ENCODE measurements at places on chromosomes 1 and 21.

GRCh38 chr21:29812947-29813346, 126.8 kb downstream of the GRIK1 start:
- DNase-seq = no peak

DNA sequence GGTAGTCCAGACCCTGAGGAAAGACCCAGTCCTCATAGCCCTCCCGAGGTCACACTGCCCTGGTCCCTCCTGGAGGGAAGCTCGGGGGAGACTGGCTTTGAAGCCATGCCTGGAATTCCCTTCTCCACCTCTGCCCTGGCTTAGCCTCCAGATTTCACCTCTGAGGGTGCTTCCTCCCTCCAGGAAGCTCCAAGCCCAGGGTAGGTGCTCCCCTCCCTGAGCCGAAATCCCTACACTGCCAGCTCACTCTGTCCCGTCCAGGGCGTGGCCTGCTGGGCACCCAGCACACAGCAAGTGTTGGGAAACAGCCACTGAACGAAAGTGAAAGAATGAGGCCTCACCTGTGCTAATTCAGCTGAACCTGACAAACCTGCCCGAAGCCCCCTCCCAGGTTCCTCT, 6.0 kb upstream of the TNFRSF25 start:
- DNase-seq = no peak

- no peak for DNase-seq
Measured at GRCh38 chr21:27365394-27365793, 398.5 kb upstream of the ADAMTS5 start.

GRCh38 chr1:113046569-113046968, 26.4 kb upstream of the LRIG2 start:
- DNase-seq = no peak

DNA sequence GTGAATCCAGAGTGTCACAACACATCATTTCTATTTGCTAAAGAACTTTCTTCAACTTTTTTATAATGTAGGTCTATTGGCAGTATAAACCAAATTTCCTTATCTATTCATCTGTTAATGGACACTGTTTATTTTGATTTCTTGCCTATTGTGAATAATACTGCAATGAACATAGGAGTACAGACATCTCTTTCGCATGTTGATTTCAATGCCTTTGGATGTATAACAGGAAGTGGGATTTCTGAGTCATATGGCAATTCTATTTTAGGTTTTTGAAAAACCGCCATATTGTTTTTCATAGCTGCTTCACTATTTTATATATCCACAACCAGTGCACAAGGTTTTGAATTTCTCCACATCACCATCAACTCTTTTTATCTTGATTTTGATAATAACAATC, 198.7 kb downstream of the KCNT2 start:
- no peak for DNase-seq

- no peak for DNase-seq
Measured at GRCh38 chr1:1181938-1182410, 8.3 kb downstream of the TTLL10 start.

All from stimulated activated CD4-positive, alpha-beta T cell treated with anti-CD3 and anti-CD28 coated beads, TNF-alpha, amount 100 ng/mL, for 48 hours (primary cell).